ENCODE measurements at places on chromosomes 5 and 9.

- DNase-seq: no peak
Measured at GRCh38 chr5:122179701-122180100, 50.4 kb downstream of the ZNF474 start.

GRCh38 chr5:132812781-132813598 lies at the start of gene SOWAHA:
SOWAHA (plus strand) TSS chr5:132813302; CDS start chr5:132813622, 320 bp downstream.
- no peak for DNase-seq

- DNase-seq: no peak
Measured at GRCh38 chr9:106287731-106288130, 575.2 kb upstream of the ZNF462 start.

DNA sequence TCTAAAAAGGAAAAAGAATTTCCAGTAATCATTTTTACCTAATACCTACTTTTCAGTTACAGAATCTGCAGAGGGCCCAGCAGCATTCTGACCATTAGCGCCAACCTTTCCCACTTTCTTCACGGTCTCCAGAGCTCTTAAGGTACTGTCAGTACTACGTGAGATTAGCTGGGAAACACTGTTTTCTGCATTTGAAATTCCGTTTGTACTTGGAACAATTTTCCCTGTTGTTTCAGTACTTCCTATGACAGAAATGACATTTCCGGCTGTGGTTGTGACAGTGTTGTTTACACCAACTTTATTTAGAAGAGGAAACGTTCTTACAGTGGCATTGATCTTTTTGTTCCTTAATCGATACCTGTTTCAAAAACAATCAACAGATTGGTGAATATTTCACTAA lies 36.9 kb upstream of the PDCL start:
- no peak for DNase-seq

- no peak for DNase-seq
Measured at GRCh38 chr5:120765189-120765588, 301.1 kb downstream of the PRR16 start.

GRCh38 chr5:175060257-175060656 lies 335.9 kb downstream of the MSX2 start:
- no peak for DNase-seq

GRCh38 chr5:73668017-73668416 lies 42.0 kb downstream of the ARHGEF28 start:
- no peak for DNase-seq

- DNase-seq: no peak
Measured at GRCh38 chr5:36272136-36272690, 29.5 kb downstream of the RANBP3L start.

- DNase-seq: no peak
Measured at GRCh38 chr9:15295761-15296405, 11.1 kb downstream of the TTC39B start.

GRCh38 chr5:180439911-180440769 lies 54.0 kb upstream of the CNOT6 start:
- no peak for DNase-seq

DNA sequence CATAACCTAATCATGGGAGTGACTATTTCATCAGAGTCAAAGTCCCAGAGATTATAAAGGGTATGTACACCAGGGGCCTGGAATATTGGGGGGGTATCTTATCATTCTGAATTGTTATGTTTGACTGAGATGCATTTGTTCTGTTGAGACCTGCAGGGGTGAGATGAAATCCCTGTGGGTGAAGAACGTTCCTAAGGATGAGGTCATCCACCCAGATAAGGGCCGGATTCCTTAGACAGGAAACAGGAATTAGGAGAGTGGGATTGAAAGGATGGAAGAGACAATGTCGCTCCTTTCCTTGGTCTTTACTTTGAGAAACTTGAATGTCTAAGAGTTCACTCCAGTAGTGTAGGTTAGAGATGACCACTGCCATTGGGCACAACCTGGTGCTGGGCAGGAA lies 54.7 kb downstream of the GAS1 start:
- DNase-seq: no peak

GRCh38 chr5:73298772-73299630 lies 126.0 kb downstream of the TMEM174 start:
- no peak for DNase-seq

DNA sequence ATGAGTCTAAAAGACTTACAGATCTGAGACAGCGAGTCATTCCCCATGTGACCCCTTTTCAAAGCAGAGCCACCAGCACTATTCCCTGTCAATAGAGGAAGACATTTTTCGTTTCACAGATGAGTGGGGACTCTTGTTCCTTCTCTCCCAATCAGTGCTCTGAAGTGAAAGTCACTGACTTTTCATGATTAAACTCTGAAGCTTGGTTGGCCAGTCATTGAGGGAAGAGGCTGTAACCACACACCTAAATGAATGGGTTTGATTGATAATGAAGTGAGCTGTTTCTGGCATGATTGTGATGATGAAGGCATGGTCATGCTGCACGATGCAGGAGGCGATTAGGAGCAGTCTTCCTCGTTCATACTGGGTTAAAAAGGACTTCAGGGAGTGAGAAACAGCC lies 171.9 kb downstream of the ZNF462 start:
- no peak for DNase-seq

- DNase-seq: no peak
Measured at GRCh38 chr9:25412646-25413045, 265.6 kb downstream of the TUSC1 start.

DNA sequence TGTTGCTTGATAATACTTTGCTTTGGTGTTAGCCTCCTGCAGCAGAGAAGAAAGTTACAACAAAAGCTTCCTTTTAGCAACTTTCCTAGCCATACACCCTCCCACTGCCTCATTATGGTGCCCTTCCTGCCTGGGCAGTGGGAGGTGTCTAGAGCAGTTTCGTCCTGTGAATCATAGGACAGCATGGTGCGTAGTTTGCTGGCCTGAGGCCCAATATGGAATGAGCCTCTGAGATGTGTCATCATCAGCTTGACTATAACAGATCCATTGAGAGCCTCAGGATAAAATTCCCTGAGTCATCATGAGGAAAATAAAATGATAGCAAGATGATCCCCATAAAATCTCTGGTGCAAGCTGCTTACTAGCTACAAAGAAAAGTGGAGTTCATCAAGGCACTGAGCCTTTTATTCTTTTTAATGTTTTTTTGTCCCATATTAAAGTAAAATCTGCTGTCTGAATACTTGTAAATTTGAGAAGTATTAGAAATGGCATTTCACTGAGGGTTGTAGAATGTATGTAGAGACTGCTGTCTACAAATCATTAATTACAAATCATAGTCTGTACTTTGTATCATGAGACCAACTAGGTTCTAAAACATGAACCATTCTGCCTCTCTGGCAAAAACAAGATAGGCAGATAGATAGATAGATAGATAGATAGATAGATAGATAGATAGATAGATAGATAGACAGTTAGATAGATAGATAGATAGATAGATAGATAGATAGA lies 303.0 kb upstream of the PDE4D start:
- DNase-seq: peak; percentile 82

GRCh38 chr5:60483050-60483449 lies 216.9 kb downstream of the DEPDC1B start:
- DNase-seq: no peak

- no peak for DNase-seq
Measured at GRCh38 chr9:4799033-4799430, 6.3 kb downstream of the RCL1 start.

DNA sequence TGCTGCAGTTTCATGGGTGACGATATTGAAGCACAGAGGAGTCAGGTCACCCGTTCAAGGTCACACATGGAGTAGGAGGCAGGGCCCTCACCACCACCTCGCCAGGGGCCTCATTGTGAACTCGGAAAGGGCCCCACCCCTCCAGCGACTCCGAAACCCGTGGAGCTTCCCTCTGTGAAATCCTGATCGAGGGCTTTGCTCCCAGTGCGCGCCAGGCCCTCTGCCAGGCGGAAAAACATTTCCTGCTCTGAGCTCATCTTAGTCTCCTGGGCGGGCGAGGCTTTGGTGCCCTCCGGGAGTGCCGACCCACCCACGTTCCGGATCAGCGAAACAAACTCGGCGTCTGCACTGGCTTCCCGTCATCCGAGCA lies 75.0 kb upstream of the FCN1 start:
- DNase-seq: no peak
